ENCODE measurements at places on chromosomes 7 and 10. TPM values are rescaled to one million over a fixed set of nuclear protein-coding genes. Genes with fewer than 3 reads are reported as not detected.

DNA sequence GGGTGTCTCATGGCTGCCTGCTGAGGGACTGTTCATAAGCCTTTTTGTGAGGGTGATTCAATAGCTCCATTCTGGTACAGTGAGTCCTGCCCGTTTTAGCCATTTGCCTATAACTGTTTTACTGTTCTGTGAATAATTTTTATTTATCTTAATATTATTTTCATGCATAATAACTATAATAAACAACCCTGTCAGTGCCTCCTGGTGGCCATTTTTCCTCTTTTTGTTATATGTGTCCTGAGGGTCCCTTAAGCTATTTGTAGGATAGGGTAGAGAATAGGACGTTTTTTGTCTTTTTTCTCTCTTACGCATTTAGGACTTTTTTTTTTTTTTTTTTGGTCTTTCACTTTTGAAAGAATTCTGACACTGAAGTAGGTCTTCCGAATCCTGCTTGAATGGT is 2.9 kb downstream of the C1QL3 start:
- H3K4me3 ChIP-seq, result no peak overlapping the region
- H3K36me3 ChIP-seq, result no peaks in the 10 kb centered on the region
- H3K27ac ChIP-seq, result no peak overlapping the region
- no peak for DNase-seq
- no peaks in the 10 kb centered on the region for H3K4me1 ChIP-seq
- peaks cover 42% of the 10 kb centered on the region for H3K27me3 ChIP-seq

The EZH2 gene
- 13.1 TPM for total RNA-seq

- peak; percentile 4 for DNase-seq
- no peaks in the 10 kb centered on the region for H3K36me3 ChIP-seq
- H3K4me1 ChIP-seq, result peaks cover 7% of the 10 kb centered on the region
- H3K27ac ChIP-seq, result no peak overlapping the region
Observed at GRCh38 chr7:93119191-93119905, 1.6 kb upstream of the SAMD9 start.

DNA sequence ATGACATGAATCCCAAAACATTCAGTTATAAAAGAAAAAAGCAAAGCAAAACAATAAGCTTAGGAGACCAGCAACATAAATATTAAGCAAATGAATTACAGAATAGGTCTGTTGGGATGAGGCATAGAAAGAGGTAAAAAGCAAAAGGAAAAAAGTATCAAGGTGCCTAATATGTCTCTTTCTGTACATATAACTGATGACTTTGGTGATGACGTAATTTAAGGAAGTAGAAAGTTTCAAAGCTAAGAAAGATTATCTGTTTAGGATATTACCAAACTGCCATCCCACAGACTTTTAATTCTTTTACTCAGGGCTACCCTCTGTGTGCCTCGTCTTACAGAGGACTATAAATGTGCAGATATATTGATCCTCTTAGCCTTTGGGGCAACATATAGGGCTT is 1066.5 kb downstream of the SORCS3 start:
- no peak overlapping the region for H3K27ac ChIP-seq
- no peaks in the 10 kb centered on the region for H3K4me1 ChIP-seq
- no peak for DNase-seq
- H3K27me3 ChIP-seq, result no peaks in the 10 kb centered on the region
- H3K4me3 ChIP-seq, result no peak overlapping the region
- no peaks in the 10 kb centered on the region for H3K36me3 ChIP-seq

The SPDYE2B gene
- total RNA-seq, result not detected

- no peak overlapping the region for H3K27ac ChIP-seq
- H3K36me3 ChIP-seq, result peaks cover 15% of the 10 kb centered on the region
- H3K4me3 ChIP-seq, result no peak overlapping the region
Observed at GRCh38 chr7:5303591-5304505, 21.1 kb downstream of the SLC29A4 start.

DNA sequence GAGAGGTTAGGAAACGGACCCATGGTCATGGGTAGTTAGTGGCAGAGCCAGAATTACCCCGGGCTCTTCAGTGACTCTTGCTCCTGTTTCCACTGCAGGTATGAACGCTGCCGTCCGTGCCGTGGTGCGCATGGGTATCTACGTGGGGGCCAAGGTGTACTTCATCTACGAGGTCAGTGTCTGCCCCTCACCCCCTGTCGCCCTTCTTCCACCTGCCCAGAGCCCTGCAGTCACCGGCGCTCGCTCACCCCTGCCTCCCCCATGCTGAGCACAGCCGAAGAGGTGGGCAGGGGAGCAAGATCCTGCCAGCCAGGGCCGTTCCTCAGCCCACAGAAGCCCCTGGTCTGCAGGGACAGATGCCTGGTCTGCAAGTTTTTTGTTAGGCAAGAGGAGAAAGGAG is 14.9 kb downstream of the PFKP start:
- H3K4me3 ChIP-seq, result no peak overlapping the region
- H3K27ac ChIP-seq, result no peak overlapping the region
- H3K27me3 ChIP-seq, result no peaks in the 10 kb centered on the region
- H3K4me1 ChIP-seq, result peaks cover 5% of the 10 kb centered on the region

The ZNF425 gene
- 2.8 TPM for total RNA-seq

DNA sequence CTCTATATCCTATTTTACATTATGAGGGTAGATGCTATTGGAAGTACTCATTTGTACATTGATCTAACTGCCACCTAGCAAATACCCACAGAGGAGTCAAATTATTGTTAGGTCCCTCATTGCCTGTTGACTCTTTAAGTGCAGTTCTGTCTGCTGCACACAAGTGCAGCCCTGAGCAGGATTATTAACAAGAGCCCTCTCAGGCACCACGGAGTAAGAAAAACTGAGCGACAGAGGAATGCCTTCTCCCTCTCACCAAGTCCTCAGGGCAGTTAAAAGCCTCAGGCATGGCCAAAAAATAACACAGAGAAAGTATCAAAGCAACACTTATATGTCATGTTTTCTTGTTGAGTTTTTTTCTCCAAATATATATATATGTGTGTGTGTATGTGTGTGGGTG is 340.0 kb upstream of the NRG3 start:
- H3K27me3 ChIP-seq, result no peaks in the 10 kb centered on the region
- no peaks in the 10 kb centered on the region for H3K36me3 ChIP-seq
- no peak overlapping the region for H3K27ac ChIP-seq
- no peaks in the 10 kb centered on the region for H3K4me1 ChIP-seq

The GRK5 gene
- total RNA-seq, result 11.9 TPM

GRCh38 chr10:114990991-114991390 is 53.0 kb downstream of the TRUB1 start:
- DNase-seq, result no peak
- no peaks in the 10 kb centered on the region for H3K36me3 ChIP-seq
- H3K27me3 ChIP-seq, result no peaks in the 10 kb centered on the region

GRCh38 chr7:128892521-128893250 is 17.8 kb downstream of the KCP start:
- no peak overlapping the region for H3K4me3 ChIP-seq
- H3K36me3 ChIP-seq, result no peaks in the 10 kb centered on the region
- peaks cover 17% of the 10 kb centered on the region for H3K27me3 ChIP-seq

- H3K4me1 ChIP-seq, result peaks cover 31% of the 10 kb centered on the region
- DNase-seq, result peak; percentile 85
- H3K36me3 ChIP-seq, result peaks cover 2% of the 10 kb centered on the region
- H3K27me3 ChIP-seq, result no peaks in the 10 kb centered on the region
Observed at GRCh38 chr10:624605-625332, 64.7 kb downstream of the DIP2C start.

GRCh38 chr10:75231672-75232581 is 3.8 kb downstream of the COMTD1 start:
- no peak for DNase-seq
- H3K36me3 ChIP-seq, result peaks cover 25% of the 10 kb centered on the region
- no peak overlapping the region for H3K27ac ChIP-seq
- no peaks in the 10 kb centered on the region for H3K27me3 ChIP-seq
- peaks cover 19% of the 10 kb centered on the region for H3K4me1 ChIP-seq
- no peak overlapping the region for H3K4me3 ChIP-seq

GRCh38 chr7:39664057-39664456 is 40.7 kb downstream of the RALA start:
- H3K36me3 ChIP-seq, result peaks cover 6% of the 10 kb centered on the region
- H3K27ac ChIP-seq, result no peak overlapping the region
- H3K27me3 ChIP-seq, result no peaks in the 10 kb centered on the region
- no peak for DNase-seq
- H3K4me3 ChIP-seq, result no peak overlapping the region

GRCh38 chr10:118737603-118738302 is 17.0 kb downstream of the CACUL1 start:
- H3K36me3 ChIP-seq, result no peaks in the 10 kb centered on the region
- H3K27me3 ChIP-seq, result no peaks in the 10 kb centered on the region
- no peak for DNase-seq
- H3K27ac ChIP-seq, result no peak overlapping the region

DNA sequence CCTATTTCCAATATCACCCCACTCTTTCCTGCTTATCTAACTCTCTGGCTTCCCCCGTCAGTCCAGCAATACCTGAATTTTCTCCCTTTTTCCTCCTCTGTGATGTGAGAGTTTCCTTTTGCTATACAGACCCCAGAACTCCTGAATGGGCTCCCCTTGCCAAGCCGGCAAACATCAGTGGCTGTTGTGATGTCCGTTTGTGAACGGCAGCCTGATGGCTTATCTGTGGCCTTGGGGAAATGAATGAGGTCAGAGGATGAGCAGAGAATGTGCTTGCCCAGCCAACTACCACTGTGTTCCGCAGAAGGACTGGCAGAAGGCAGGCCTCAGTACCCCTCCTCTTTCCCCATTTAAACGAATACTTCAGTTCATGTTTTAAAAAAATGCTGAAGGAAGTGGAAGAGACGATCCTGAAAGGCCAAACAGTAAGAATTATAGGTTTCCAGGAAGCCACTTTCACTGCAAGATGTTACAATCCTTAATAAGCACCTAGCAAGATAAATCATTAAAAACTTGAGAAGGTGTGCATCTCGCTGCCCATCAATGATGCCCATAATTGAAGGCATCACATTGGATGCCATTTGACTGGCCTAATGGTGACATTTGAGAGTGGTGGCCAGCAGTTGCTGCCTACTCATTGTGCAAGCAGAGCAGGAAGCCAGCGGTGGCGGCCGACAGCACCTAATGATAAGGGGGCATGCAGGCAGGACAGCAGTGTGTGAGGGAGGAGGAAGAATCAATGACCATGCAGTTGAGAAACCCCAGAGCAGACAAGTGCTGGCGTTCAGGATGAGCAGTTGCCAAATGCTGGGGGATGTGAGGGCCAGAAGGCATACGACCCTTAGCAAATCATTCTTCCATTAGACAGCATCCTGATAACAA is 31.5 kb downstream of the SLC18A2 start:
- no peak for DNase-seq
- H3K4me1 ChIP-seq, result no peaks in the 10 kb centered on the region
- H3K27me3 ChIP-seq, result no peaks in the 10 kb centered on the region
- no peak overlapping the region for H3K4me3 ChIP-seq
- no peak overlapping the region for H3K27ac ChIP-seq
- H3K36me3 ChIP-seq, result no peaks in the 10 kb centered on the region

DNA sequence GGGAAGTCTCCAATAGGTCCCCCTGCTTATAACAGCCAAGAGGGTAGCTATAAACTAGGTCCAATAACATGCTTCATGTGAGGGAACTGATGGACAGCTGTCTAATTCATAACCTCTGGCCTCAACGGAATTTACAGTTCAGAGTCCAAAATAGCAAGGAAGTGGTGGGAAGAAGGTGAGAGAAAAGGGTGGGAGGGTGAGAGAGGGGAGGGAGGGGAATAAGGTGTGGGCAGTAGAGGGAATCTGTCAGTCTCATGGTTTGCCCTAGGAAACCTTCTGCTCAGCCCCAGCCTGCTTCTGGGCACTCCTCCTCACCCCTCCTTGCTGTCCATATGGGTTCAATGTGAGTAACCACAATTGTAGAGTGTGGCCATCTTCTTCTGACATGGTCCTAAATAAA is 133.4 kb upstream of the ADO start:
- no peaks in the 10 kb centered on the region for H3K27me3 ChIP-seq
- no peak overlapping the region for H3K27ac ChIP-seq
- no peak overlapping the region for H3K4me3 ChIP-seq
- no peaks in the 10 kb centered on the region for H3K36me3 ChIP-seq
- no peaks in the 10 kb centered on the region for H3K4me1 ChIP-seq

DNA sequence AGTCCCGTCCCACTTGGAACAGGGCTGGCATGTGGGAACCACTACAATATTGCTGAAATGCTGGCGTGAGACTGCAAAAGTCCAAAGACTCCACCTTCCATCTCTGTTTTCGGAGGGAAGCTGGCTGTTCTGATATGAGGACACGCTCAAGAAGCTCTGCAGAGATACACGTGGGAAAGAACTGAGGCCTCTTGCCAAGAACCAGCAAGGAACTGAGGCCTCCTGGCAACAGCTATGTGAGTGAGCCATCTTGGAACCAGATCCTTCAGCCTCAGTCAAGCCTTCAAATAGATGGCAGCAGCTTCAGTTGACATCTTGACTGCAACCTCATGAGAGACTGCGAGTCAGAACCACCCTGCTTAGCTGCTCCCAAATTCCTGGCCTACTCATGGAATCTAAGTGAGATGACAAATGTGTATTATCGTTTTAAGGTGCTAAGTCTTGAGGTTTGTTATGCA is 30.8 kb downstream of the SGMS1 start:
- H3K4me3 ChIP-seq, result no peak overlapping the region
- DNase-seq, result peak; percentile 35
- H3K36me3 ChIP-seq, result peaks cover 5% of the 10 kb centered on the region
- no peaks in the 10 kb centered on the region for H3K27me3 ChIP-seq
- H3K27ac ChIP-seq, result no peak overlapping the region

- H3K27me3 ChIP-seq, result 0 out of 2 replicates have a peak, but pooled peaks cover 2% of the 10 kb centered on the region
- no peaks in the 10 kb centered on the region for H3K36me3 ChIP-seq
- no peak for DNase-seq
- no peaks in the 10 kb centered on the region for H3K4me1 ChIP-seq
- H3K4me3 ChIP-seq, result no peak overlapping the region
- H3K27ac ChIP-seq, result no peak overlapping the region
Observed at GRCh38 chr10:18449611-18450026, 201.8 kb downstream of the NSUN6 start.
